ENCODE measurements at places on chromosomes 3 and 15.

DNA sequence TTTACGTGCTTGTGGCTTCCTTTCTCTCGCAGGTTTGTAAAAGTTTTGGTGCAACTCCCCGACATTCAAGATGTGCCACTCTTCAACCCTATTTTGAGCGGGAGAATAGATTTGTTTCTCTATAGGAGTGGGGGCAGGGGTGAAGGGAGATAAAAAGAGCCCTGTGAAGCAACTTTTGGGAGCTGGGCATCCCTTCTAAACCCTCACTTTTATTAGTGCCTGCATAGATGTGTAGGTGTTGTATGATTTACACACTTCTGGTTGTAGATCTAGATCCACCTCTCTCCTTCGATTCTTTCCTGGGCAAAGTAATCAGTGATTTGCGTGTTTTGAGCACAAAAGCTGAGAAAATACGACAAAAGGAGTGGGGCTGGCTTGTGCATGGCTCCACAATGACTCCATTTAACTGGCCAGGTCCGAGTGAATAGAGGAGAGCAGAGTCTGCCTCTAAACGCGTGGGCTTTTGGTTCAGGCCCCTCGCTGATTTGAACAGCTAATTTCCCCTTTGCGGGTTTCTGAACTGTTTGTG lies 17.7 kb downstream of the SOX2 start:
- DNase-seq: no peak

- DNase-seq: peak; percentile 69
Measured at GRCh38 chr15:83011271-83012075, at the start of gene C15orf40. C15orf40 (minus strand) TSS chr15:83011639; CDS start chr15:83011607, 32 bp downstream.

DNA sequence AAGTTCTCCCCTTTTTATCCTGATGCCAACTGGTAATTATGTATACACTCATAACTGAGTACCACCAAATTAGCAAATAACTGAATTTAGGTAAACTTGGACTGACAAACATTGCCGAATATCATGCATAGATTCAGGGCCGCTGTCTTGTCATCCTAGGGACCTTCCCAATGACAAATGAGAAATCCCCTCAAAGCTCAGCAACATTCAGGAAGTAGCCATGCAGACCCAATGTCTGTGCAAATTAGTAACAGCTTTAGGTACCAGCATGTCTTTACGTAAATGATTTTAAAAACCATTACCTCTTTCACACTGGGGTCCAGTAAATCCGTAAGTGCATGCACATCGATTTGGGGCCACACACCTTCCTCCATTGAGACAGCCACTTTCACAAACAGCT lies 49.5 kb downstream of the FBN1 start:
- DNase-seq: no peak

GRCh38 chr3:70546679-70547078 lies 234.2 kb upstream of the MDFIC2 start:
- no peak for DNase-seq

GRCh38 chr15:34718681-34719665 lies 35.8 kb downstream of the GJD2 start:
- no peak for DNase-seq

DNA sequence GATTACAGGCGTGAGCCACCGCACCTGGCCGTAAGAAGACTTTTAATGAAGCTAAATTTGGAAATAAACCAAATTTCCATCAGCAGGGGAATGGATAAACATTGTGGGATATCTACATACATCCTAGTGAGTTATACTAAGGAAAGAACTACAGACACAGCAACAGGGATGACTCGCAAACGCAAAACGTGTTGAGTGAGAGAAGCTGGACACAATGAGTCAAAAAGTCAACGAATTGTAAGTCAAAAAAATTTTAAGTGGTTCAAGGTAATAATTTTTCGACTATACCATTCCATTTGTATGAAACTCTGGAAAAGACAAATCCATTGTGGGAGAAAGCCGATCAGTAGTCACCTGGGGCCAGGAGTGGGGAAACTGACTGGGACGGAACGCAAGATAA lies 19.9 kb downstream of the PLA2G4F start:
- no peak for DNase-seq

DNA sequence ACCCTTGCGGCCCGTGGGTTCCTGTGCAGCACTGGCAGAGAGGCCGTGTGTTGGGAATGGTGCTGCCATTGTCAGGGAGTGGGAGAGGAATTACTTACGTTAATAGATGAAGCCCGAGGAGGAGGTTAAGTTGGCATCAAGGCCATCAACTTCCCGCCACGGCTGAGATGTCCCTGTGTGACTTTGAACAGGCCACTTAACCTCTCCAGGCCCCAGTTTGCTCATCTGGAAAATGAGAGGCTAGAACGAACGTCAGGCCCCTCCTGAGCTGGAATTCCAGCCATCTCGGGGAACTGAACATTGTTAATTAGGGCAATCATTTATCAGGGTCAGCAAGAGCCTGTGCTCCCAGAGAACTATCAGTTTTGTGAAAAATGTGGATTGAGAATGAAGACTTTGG lies 91.4 kb upstream of the MYZAP start:
- no peak for DNase-seq

Data from stimulated activated CD4-positive, alpha-beta T cell treated with anti-CD3 and anti-CD28 coated beads, Interleukin-12 subunit alpha, Interleukin-12 subunit beta, amount 100 ng/mL, for 24 hours (primary cell).